ENCODE measurements at places on chromosomes 13 and 19.

- H3K27ac ChIP-seq = no peak overlapping the region
- H3K4me3 ChIP-seq = no peak overlapping the region
- peaks cover 60% of the 10 kb centered on the region for H3K27me3 ChIP-seq
- H3K4me1 ChIP-seq = peaks cover 7% of the 10 kb centered on the region
Measured at GRCh38 chr19:17686592-17687024, 1.5 kb downstream of the UNC13A start.

DNA sequence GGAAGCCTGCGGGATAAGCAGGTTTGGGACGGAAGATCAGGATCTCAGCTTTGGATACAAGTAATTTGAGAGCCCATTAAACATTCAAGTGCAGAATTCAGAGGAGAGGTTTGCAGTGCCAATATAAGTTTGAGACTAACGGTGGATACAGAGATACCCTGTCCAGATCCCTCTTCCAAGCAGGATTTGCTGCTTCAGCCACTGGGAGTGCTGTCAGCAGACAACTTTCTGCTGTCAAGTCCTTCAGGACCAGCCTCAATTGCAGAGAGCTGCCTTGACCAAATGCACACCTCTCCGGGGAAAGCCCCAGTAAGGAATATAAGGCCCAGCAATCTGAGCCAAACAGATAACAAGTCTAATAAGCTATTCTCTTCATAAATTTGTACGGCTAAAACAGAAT, 46.1 kb upstream of the ZNF780A start:
- no peak for DNase-seq
- H3K4me1 ChIP-seq = peaks cover 6% of the 10 kb centered on the region
- peaks cover 23% of the 10 kb centered on the region for H3K27me3 ChIP-seq
- H3K27ac ChIP-seq = no peak overlapping the region
- H3K36me3 ChIP-seq = no peaks in the 10 kb centered on the region

GRCh38 chr19:46717716-46718143, 816 bp upstream of the PRKD2 start:
- peak; percentile 42 for DNase-seq
- H3K27me3 ChIP-seq = no peaks in the 10 kb centered on the region
- H3K27ac ChIP-seq = peak overlapping the region; percentile 96
- H3K4me3 ChIP-seq = peak overlapping the region; percentile 94

DNA sequence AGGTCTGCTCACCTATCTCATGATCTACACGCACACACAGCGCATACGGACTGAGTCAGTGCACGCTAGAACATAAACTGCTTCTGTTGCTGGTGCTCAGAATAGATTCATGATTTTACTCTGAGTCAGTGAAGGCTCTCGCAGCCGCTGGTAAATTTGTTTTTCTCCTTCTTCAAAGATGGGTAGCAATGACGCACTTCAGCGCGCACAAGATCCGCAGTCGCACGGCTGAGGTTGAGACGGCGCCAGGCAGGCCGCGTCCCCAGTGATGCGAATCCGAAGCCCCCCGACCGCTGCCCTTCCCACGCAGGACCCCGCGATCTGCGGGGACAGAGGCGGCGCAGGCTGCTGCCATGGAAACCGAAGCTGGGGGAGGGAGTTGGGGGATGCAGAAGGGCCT, 103.7 kb upstream of the USP29 start:
- no peak overlapping the region for H3K27ac ChIP-seq
- no peak for DNase-seq
- no peaks in the 10 kb centered on the region for H3K27me3 ChIP-seq
- H3K4me1 ChIP-seq = no peaks in the 10 kb centered on the region
- no peaks in the 10 kb centered on the region for H3K36me3 ChIP-seq
- no peak overlapping the region for H3K4me3 ChIP-seq

DNA sequence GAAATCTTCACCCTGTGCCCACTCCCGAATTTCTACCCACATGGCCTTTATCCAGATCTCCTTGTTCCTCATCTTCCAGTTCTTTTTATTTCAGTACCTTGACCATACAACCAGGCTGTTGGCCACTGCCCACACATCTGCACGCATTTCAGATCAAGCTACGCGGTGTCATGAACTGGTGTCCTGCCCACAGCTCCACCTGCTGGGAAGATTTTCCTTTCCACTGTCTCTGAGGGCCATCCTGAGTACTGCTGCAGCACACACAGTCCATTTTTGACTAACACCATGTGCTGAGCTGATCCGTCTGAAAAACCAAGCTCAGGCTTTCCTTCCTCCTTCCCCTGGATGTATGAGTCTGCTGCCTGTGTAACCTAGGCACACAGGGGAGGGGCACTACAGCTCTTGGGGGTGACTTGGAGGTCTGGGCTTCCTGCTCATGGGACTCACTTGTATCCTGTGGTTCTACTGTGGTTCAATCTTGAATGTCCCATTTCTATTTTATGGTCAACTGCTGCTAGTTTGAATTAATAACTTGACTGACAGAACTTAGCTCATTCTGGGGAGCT, 71.9 kb downstream of the WASF3 start:
- no peaks in the 10 kb centered on the region for H3K4me1 ChIP-seq
- no peak for DNase-seq
- H3K27ac ChIP-seq = no peak overlapping the region
- no peaks in the 10 kb centered on the region for H3K36me3 ChIP-seq

DNA sequence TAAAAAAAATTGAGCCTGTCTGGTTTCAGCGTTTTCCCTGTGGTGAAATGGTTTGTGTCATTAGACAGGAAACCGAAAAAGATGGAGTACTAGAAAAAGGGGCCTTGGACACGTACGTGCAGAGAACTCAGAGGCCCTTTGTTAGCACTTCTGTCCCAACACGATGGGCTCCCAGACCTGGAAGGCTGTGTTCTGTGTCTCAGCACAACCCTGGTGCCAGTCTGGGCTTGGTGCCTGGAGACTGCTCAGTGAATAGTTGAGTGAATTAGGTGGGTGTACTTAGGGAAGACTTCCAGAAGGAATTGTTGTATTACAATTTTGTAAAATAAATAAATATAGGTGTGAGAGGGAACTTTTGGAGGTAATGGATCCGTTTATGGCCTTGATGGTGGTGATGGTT, 8.7 kb downstream of the ZNF71 start:
- H3K27ac ChIP-seq = no peak overlapping the region
- peaks cover 1% of the 10 kb centered on the region for H3K4me1 ChIP-seq

- no peak for DNase-seq
- H3K4me3 ChIP-seq = no peak overlapping the region
- no peaks in the 10 kb centered on the region for H3K36me3 ChIP-seq
Measured at GRCh38 chr19:39247701-39248664, 673 bp downstream of the IFNL4 start.

- no peak overlapping the region for H3K27ac ChIP-seq
- no peak overlapping the region for H3K4me3 ChIP-seq
- peaks cover 13% of the 10 kb centered on the region for H3K27me3 ChIP-seq
- no peaks in the 10 kb centered on the region for H3K36me3 ChIP-seq
Measured at GRCh38 chr13:21686751-21687391, 16.0 kb downstream of the FGF9 start.

GRCh38 chr19:6811906-6812305, 39.4 kb downstream of the VAV1 start:
- no peak overlapping the region for H3K4me3 ChIP-seq
- H3K4me1 ChIP-seq = peaks cover 63% of the 10 kb centered on the region
- peaks cover 63% of the 10 kb centered on the region for H3K36me3 ChIP-seq
- H3K27ac ChIP-seq = no peak overlapping the region
- no peaks in the 10 kb centered on the region for H3K27me3 ChIP-seq

DNA sequence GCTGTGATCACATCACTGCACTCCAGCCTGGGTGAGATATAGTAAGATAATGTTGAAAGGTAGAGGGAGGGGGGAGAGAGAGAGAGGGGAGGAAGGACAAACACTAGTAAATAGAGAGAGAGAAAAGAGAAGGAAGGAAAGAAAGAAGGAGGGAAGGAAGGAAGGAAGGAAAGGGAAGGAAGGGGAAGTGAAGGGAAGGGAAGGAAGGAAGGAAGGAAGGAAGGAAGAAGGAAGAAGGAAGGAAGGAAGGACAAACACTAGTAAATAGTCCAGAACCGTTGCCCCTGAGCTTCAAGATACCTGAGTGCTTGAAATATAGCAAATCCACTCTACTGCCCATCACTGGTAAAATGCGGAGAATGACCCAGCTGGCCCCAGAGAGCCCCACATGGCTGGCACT, 156.5 kb upstream of the ZNF507 start:
- no peak overlapping the region for H3K27ac ChIP-seq
- no peaks in the 10 kb centered on the region for H3K4me1 ChIP-seq
- H3K4me3 ChIP-seq = no peak overlapping the region
- DNase-seq = no peak

- H3K4me1 ChIP-seq = peaks cover 16% of the 10 kb centered on the region
- H3K27ac ChIP-seq = no peak overlapping the region
- H3K36me3 ChIP-seq = no peaks in the 10 kb centered on the region
- peaks cover 73% of the 10 kb centered on the region for H3K27me3 ChIP-seq
- DNase-seq = no peak
Measured at GRCh38 chr13:27954406-27954851, 14.7 kb downstream of the CDX2 start.

GRCh38 chr19:55173714-55174409, 6.2 kb downstream of the SYT5 start:
- peaks cover 24% of the 10 kb centered on the region for H3K4me1 ChIP-seq
- H3K4me3 ChIP-seq = peak overlapping the region; percentile 57
- H3K27ac ChIP-seq = no peak overlapping the region
- H3K27me3 ChIP-seq = peaks cover 65% of the 10 kb centered on the region
- DNase-seq = peak; percentile 39

GRCh38 chr13:99078017-99078771, 100.3 kb upstream of the DOCK9 start:
- no peak for DNase-seq
- H3K36me3 ChIP-seq = peaks cover 68% of the 10 kb centered on the region
- H3K4me3 ChIP-seq = peak overlapping the region; percentile 11
- no peaks in the 10 kb centered on the region for H3K27me3 ChIP-seq
- H3K27ac ChIP-seq = peak overlapping the region; percentile 82

DNA sequence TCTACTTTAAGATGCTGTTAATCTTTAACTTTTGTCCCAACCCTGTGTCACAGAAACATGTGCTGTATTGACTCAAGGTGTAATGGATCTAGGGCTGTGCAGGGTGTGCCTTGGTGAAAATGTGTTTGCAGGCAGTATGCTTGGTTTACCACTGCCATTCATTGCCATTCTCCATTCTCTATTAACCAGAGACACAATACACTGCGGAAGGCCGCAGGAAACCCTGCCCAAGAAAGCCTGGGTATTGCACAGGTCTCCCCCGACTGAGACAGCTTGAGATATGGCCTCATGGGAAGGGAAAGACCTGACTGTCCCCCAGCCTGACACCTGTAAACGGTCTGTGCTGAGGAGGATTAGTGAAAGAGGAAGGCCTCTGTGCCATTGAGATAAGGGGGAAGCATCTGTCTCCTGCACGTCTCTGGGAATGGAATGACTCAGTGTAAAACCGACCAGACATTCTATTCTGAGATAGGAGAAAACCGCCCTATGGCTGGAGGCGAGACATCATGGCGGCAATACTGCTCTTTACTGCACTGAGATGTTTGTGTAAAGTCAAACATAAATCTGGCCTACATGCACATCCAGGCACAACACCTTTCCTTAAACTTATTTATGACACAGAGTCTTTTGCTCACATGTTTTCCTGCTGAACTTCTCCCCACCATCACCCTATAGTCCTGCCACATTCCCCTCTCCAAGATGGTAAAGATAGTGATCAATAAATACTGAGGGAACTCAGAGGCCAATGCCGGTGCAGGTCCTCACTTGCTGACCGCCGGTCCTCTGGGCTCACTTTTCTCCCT, 13.1 kb upstream of the ZNF888 start:
- no peak overlapping the region for H3K27ac ChIP-seq
- H3K4me1 ChIP-seq = peaks cover 18% of the 10 kb centered on the region
- peaks cover 71% of the 10 kb centered on the region for H3K36me3 ChIP-seq
- no peaks in the 10 kb centered on the region for H3K27me3 ChIP-seq
- no peak overlapping the region for H3K4me3 ChIP-seq
- no peak for DNase-seq

GRCh38 chr13:87005511-87005910, 665.7 kb upstream of the SLITRK5 start:
- H3K36me3 ChIP-seq = no peaks in the 10 kb centered on the region
- no peaks in the 10 kb centered on the region for H3K27me3 ChIP-seq
- no peak overlapping the region for H3K27ac ChIP-seq
- no peaks in the 10 kb centered on the region for H3K4me1 ChIP-seq

DNA sequence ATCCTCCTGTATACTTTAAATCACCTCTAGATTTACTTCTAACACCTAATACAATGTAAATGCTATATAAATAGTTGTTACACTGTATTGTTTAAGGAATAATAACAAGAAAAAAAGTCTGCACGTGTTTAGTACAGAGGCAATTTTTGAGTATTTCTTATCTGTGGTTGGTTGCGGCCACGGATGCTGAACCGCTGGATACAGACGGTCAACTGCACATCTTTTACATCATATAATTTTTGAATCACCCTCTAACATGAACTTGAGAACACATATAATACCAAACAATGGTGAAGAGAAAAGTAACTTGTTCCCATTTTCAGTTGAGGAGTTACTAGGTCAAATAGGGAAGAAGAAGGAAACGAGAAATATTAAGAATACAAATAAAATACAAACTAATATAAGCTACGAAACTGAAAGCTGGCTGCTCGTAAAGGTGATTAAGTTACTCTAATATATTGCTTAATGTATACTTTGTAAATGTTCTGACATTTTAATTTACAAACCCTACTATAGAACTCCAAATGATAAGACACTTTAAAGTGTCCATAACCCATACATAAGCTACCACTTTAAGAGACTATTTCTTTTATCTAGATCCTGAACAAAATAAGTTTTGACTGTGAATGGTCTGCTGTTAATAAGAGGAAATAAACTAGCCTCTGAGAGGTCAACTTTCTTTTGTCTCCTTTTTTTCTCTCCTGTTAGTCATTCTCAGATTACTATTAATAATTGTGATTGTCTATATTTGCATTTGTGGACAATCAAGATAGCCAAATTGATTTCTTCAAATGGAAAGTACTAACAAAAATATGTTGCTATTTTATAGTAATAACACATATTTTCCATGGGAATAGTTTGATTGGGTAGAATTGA, 457.4 kb downstream of the DIAPH3 start:
- H3K27ac ChIP-seq = no peak overlapping the region
- no peaks in the 10 kb centered on the region for H3K36me3 ChIP-seq
- H3K4me3 ChIP-seq = no peak overlapping the region
- no peaks in the 10 kb centered on the region for H3K4me1 ChIP-seq
- no peak for DNase-seq

GRCh38 chr19:38648769-38649304, 1.4 kb downstream of the ACTN4 start:
- H3K27me3 ChIP-seq = no peaks in the 10 kb centered on the region
- H3K27ac ChIP-seq = no peak overlapping the region
- H3K4me1 ChIP-seq = peaks cover 63% of the 10 kb centered on the region
- H3K4me3 ChIP-seq = peak overlapping the region; percentile 95
- H3K36me3 ChIP-seq = peaks cover 36% of the 10 kb centered on the region

DNA sequence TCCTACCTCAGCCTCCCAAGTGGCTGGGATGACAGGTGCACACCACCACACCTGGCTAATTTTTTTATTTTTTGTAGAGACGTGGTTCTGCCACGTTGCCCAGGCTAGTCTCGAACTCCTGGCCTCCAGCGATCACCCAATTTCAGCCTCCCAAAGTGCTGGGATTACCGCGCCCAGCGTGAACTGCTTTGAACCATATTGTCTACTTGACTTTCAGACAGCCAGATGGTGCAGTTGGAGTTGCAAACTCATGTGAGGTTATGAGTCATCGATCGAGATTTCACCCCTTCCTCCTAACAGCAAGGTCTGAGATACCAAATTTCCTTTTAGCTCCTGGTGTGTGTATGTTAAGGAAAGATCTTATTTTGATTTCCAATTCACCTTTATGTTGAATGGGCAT, 2.7 kb downstream of the SLC27A1 start:
- no peak overlapping the region for H3K4me3 ChIP-seq
- H3K27me3 ChIP-seq = peaks cover 6% of the 10 kb centered on the region
- H3K4me1 ChIP-seq = peaks cover 26% of the 10 kb centered on the region
- peak overlapping the region; percentile 38 for H3K27ac ChIP-seq
- DNase-seq = peak; percentile 30

Measured in activated CD4-positive, alpha-beta T cell treated with anti-CD3 and anti-CD28 coated beads, Interleukin-2, amount 10 ng/mL, durations not matched to agents 7 days and 5 days (primary cell).